ENCODE measurements at places on chromosomes 3 and 15.

- H3K4me3 ChIP-seq = no peak overlapping the region
- DNase-seq = no peak
- H3K27me3 ChIP-seq = no peaks in the 10 kb centered on the region
- no peaks in the 10 kb centered on the region for H3K36me3 ChIP-seq
- no peaks in the 10 kb centered on the region for H3K4me1 ChIP-seq
Measured at GRCh38 chr3:135918600-135918999, 46.9 kb upstream of the PPP2R3A start.

DNA sequence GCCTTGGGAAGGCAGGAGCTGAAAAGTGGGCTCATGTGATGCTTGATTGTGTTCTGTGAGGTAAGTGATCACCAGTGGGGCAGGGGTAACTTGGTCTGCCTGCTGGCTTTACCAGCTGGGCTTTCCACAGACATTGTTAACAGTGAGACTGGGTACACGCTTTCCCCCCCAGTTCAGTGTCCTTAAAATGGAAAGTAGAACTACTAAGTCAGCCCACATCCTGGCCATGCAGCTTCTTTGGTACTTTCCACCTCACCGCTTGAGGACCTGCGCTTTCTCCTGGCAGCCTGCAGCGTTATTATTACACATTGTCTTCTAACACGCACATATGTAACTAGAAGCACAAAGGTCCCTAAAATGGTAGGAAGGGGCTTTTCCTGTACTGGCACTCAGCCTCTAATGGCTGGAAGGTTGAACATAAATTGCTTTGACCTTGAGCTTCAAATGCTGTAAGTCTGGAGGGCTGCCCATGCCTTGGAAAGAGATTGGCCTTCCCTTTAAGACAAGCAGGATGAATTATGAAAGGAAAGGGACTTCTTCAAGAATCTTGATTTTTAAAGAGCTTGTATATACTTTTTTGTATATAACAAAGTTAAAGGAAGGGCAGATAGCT is 216.1 kb upstream of the ROPN1 start:
- H3K4me1 ChIP-seq = no peaks in the 10 kb centered on the region
- DNase-seq = no peak
- no peak overlapping the region for H3K4me3 ChIP-seq
- no peak overlapping the region for H3K27ac ChIP-seq
- H3K27me3 ChIP-seq = no peaks in the 10 kb centered on the region

DNA sequence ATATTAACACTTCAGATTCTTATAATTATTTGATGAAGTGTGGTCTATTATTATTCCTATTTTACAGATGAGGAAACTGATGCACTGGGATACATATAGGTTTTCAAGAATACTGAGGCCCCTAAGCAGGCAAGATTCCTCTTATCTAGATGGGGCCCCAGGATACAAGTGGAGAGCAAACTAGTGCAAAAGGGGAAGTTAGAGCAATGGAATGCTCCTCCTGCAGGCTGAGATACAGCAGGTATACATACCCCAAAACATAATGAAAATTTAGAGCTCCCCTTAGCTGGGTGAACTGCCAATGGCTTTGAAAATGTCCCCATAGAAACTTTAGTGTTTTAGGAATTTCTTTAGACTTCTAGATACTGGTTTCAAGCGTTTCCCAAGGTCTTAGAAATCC is 247.1 kb downstream of the CHST2 start:
- no peak overlapping the region for H3K27ac ChIP-seq
- H3K36me3 ChIP-seq = no peaks in the 10 kb centered on the region
- H3K4me1 ChIP-seq = no peaks in the 10 kb centered on the region
- H3K4me3 ChIP-seq = no peak overlapping the region

GRCh38 chr15:43749690-43750345 is 3.6 kb downstream of the PDIA3 start:
- no peaks in the 10 kb centered on the region for H3K36me3 ChIP-seq
- no peak for DNase-seq
- no peaks in the 10 kb centered on the region for H3K27me3 ChIP-seq
- H3K4me1 ChIP-seq = no peaks in the 10 kb centered on the region
- H3K4me3 ChIP-seq = peak overlapping the region; percentile 24
- peak overlapping the region; percentile 48 for H3K27ac ChIP-seq

DNA sequence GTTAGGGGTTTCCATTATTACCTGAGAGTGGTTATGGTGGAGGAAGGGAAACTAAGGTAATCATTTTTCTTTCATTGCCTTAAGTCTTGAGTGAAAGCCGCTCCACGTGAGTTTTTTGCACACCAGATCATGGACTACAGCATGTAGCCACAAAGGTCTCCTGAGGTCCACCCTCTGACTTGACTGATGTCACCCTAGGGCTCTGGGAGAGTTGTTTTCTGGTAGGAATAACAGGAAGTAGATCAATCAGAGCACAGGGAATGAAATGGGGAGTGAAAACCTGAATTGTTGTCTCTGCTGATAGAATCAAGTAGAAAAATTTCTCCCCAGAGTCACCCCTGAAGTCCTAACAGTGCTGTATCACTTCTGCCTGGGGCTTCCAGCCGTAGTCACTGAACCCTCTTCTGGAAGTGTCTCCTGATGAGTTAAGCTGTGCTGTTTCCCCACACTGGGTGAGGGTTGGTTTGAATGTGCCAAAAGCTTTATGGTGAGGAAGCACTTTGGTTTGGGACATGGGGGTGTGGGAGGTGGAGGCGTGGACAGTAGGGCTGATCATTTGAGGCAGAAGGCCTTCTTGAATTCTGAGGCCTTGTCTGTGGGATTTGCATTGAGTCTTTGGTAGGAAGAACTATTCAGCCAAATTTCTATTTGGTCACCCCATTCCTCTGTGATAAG is 64.3 kb downstream of the SLCO3A1 start:
- H3K36me3 ChIP-seq = no peaks in the 10 kb centered on the region
- no peaks in the 10 kb centered on the region for H3K27me3 ChIP-seq
- H3K27ac ChIP-seq = no peak overlapping the region

GRCh38 chr3:75237477-75237876 is 426.7 kb upstream of the FRG2C start:
- H3K27ac ChIP-seq = no peak overlapping the region
- no peak overlapping the region for H3K4me3 ChIP-seq
- no peak for DNase-seq
- H3K36me3 ChIP-seq = no peaks in the 10 kb centered on the region

DNA sequence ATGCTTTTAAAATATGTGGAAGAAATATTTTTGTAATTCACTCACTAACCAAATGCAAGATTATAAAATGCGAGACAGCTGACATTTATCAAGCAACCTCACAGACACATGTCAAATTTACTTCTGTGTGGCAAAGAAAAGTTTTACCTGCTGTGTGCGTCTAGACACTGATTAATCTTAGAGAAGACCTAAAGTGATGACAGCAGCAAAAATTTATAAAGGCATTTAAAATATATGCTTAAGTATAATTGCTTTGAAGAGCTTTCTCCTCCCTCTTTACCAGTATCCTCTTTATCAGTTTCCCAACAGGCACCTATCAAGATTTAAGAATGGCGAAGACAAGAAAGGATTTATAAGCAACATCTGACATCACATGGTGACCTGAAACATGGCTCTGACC is 37.3 kb downstream of the UBP1 start:
- no peak for DNase-seq
- no peak overlapping the region for H3K4me3 ChIP-seq
- no peaks in the 10 kb centered on the region for H3K27me3 ChIP-seq
- H3K4me1 ChIP-seq = no peaks in the 10 kb centered on the region
- H3K36me3 ChIP-seq = peaks cover 11% of the 10 kb centered on the region

DNA sequence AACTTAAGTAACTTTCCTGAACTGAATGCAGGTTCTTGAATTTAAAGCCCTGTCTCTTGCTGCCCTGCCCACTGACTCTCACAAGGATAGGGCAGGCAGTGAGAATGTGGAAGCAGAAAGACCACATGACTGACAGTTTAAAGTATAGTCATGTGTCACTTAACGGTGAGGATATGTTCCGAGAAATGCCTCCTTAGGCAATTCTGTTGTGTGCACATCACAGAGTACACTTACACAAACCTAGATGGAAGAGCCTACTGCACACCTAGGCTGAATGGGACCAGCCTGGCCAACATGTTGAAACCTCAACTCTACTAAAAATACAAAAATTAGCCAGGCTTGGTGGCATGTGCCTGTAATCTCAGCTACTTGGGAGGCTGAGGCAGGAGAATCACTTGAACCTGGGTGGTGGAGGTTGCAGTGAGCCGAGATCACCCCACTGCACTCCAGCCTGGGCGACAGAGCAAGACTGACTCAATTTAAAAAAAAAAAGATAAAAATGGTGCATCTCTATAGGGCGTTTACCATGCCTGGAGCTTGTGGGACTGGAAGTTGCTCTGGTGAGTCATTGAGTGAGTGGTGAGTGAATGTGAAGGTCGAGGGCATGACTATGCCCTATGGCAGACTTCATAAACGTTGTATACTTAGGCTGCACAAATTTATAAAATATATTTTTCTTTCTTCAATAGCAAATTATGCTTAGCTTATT is 18.9 kb upstream of the COPG1 start:
- DNase-seq = no peak
- H3K36me3 ChIP-seq = no peaks in the 10 kb centered on the region
- H3K4me1 ChIP-seq = no peaks in the 10 kb centered on the region
- no peaks in the 10 kb centered on the region for H3K27me3 ChIP-seq

GRCh38 chr3:101791778-101792177 is 12.8 kb downstream of the NXPE3 start:
- no peak overlapping the region for H3K27ac ChIP-seq
- no peak for DNase-seq
- no peaks in the 10 kb centered on the region for H3K27me3 ChIP-seq
- peaks cover 10% of the 10 kb centered on the region for H3K36me3 ChIP-seq
- H3K4me1 ChIP-seq = no peaks in the 10 kb centered on the region

DNA sequence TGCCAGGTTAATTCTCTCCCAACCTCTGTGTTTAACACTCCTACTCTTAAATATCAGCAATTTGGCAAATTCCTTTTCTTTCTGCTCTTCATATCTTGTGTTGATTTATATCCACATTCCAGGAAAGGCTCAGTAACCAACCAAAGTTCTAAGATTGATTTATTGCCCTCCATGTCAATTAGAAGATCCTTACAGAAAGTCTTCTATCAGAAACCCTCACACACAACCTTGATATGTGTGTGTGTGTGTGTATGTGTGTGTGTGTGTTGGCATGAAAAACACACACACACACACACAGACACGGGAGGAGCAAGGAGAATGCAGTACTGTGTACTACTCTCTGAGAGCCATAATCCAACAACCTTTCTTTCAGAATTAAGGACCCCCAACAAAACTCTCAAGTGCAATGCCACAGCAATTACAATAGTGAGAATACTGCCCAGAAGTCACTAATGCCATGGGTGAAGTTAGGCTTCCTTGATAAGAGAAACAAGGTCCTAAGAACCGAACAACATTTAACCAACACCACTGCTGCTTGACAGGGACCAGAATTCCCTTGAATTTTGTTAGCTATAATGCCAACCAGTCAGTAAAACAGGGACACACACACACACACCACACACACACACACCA is 1.1 kb downstream of the LSAMP start:
- no peaks in the 10 kb centered on the region for H3K27me3 ChIP-seq
- no peak overlapping the region for H3K27ac ChIP-seq
- H3K4me1 ChIP-seq = no peaks in the 10 kb centered on the region
- no peaks in the 10 kb centered on the region for H3K36me3 ChIP-seq

DNA sequence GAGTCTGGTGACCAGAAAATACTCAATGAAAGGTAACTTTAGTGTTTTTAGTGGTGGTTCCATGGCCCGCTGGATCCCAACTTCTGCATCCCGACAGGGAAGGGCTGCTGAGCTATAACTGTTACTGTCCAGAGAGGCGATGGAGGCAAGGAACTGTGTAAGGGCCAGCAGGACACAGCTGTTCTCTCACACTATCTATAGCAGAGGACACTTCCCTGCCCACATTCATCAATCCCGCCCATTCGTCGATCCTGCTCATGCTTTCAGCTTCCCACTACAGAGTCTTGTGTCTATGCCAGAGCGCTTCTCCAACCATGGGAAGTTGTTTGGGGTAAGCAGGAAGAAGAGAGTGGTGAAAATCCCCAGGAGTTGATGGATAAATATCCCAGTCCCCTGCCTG is 8.4 kb downstream of the COLQ start:
- H3K36me3 ChIP-seq = no peaks in the 10 kb centered on the region
- H3K27me3 ChIP-seq = no peaks in the 10 kb centered on the region
- no peak overlapping the region for H3K27ac ChIP-seq
- no peak for DNase-seq

Data from breast epithelium (tissue), 4 donors.